SJCRH30 (cell line): ENCODE measurements at places on chromosomes 4 and X.

GRCh38 chrX:13339607-13340006 is 19.8 kb upstream of the ATXN3L start:
- no peak for DNase-seq

- peak; percentile 14 for DNase-seq
These were observed 39.5 kb upstream of the ZNF330 start for GRCh38 chr4:141180991-141181761.

DNA sequence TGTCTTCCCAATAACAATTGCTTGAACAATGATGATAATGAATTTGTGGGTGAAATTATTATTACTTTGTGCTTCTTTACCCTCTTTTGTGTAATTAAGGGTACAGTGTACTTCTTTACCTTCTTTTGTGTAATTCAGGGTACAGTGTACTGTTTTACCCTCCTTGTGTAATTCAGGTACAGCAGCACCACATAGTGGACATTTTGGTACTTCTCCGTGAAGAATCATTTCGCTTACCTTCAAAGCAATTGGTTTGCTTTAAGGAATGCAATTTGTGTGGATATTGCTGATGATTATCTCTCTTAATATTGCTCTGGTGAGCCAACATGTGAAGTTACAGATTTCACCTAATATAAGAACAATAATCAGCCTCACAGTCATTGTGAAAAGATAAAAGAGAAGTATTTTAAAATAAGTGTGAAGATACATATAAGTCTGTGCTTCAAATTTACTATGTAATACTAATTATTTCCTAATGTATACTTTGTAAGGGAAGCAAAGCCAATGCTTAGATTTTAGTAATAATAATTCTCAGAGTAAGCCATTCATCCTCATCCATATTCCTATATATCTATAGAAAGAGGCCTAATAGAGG is 27.2 kb upstream of the SEC24B start:
- peak; percentile 51 for DNase-seq

DNA sequence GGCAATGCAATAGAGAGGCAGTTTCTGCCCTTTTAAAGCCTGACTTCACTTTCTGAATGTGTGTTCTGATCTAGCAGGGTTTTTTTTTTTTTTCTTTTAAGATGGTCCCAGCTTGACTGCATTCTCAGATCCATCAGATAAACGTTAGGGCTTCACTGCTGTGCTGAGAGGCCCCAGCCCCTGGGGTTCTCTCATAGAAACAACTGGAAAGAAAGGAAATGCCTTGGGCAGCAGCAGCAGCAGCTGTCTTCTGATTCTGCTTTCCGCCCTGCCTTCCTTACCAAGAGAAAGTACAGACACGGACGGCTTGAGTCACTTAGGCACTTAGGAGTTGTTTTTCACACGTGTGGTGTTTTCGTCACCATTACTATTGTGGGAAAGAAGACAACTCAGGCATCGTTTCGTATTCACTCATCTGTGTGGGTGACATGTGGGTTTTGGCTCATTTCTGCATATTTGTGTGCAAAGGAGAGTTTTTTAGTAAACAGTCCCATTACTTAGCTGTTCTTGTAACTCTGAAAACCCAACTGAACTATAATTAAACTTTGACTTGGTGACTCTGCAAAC is 172.0 kb downstream of the PTTG2 start:
- peak; percentile 90 for DNase-seq

GRCh38 chrX:31652650-31653049 is 580.8 kb upstream of the FTHL17 start:
- DNase-seq = no peak

GRCh38 chrX:112085149-112085548 is 2.6 kb upstream of the TRPC5 start:
- no peak for DNase-seq
